ENCODE measurements at places on chromosomes 6 and 20.

DNA sequence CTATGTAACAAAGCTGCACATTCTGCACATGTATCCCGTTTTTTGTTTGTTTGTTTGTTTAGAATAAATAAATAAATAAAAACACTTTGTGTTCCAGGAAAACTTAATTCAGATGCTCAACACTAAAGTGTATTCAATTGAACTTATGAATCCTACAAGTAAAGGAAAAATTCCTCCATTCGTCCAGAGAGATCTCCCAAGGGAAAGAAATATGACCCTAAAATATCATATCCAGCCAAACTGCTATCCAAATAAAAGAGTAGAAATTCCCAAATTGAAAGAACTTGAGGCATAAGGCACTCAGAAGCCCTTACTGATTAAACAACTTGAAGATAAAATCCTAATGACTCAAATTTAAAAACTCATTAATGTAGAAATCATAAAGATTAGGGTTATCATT, 90.4 kb downstream of the MOXD1 start:
- DNase-seq: no peak

GRCh38 chr20:44496976-44497375, 21.3 kb downstream of the TTPAL start:
- DNase-seq: peak; percentile 82

DNA sequence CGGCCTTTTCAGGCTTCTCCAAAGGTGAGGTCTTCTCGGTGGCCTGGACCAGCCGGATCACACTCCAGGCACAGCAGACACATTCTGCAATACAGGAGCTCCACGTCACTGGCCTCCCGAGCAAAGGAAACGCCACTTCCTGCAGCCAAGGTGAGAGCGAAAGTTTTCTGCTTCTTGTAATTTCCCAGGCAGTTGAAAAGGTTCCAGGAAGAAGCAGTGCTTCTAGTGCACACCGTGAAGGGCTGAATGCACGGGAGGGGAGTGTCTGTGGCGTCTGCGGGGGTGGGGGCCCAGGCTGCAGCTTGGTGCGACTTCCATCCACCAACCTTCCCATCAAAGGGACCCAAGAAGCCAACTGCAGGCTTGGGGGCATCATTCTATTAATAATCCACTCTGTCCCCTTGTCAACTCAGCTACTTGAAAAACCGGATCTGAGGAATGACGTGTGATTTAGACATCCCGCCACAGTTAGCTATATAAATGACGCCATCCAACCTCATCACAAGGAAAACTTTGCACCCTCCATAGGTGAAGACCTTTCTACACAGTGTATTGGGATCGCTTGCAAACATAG, 61.1 kb downstream of the NFATC2 start:
- DNase-seq: no peak

GRCh38 chr20:38272398-38272797, 11.9 kb upstream of the KIAA1755 start:
- DNase-seq: no peak

DNA sequence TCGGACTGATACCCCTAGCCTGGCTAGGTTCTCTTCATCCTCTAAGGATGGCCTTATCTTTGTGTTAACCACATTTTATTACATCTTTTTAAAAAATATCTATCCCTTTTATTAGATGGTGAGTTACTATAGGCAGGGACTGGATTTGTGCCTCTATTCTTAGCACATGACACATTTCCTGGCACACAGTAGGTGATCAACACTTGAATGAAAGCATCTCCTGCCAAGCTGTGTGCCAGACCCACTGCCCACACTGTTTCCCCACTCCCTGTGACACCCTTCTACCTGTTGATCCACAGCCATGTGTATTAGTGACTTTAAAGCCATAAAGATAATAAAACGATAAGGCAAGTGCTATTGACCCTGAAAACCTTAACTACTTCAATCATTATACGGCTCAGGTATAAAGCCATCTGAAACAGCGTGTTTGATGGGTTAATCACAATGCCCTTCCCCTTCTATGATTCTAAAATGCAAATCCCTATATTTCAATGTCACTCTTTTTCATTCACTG, 73.6 kb downstream of the MYLK4 start:
- no peak for DNase-seq

DNA sequence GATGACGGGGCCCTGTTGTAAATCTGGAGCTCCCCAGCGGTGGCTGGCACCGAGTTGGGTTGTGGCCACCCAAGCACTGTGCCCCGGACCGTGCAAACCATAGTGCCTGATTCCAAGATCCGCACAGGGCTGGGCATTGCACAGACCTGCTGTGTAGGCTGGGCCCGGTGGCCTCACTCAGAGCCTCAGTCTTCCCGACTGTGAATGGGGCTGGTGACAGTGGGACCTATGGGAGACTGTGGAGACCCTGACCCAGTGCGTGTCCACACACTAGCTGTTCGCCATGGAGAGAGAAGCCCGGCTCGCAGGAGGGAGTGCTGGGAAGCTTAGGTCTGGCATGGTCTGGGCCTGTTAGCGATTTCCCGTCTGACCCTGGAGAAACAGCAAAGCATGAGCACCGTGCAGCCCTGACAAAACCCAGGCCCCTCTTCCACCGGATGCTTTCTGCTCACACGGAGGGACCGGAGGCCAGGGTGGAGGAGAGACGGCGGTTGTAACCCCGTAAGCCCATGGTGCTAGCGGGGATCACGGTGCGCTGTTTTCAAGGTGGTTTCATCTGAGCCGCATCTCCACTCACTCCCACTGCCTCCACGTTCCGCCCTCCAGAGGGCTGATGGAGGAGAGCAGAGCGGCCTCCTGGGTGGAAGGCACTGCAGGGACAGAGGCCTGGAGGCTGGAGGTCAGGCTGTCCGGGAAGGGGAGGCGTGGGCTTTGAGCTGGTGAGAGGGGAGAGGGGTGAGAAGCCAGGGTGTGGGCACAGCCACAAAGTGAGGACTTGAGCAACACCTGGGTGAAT, 52.2 kb downstream of the SRC start:
- no peak for DNase-seq

- no peak for DNase-seq
Measured at GRCh38 chr20:63081351-63081750, 74.6 kb upstream of the BHLHE23 start.

DNA sequence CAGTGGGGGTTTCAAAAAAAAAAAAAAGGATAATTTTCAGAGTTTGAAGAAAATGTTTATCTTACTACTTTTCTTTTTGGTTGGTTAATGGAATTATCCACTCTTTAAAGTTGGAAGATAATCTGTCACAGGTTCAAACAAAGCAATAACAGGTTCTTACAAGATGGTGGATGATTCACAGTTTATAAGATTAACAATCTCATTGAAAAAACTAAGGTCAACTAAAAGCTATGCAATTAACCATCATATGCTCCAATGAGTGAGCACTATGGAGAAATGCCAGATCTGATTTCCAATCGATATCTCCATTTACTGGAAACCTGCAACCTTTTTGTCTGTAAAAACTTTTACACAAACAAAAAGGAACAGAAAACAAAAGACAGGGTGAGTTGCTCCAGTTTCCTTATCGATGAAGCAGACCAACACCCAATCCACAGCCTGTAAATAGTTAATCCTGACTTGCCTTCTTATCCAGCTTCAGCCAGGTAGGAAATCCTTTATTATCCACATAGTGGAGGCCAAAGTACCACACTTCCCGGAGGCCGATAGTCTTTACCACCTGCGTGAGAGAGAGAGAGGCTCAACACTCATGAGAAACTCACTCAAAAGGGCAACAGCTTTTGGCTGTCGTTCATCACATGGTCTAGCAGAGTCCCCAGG, 32.4 kb downstream of the EZR start:
- DNase-seq: no peak

- no peak for DNase-seq
Measured at GRCh38 chr6:39865011-39865888, 69.0 kb downstream of the MOCS1 start.

DNA sequence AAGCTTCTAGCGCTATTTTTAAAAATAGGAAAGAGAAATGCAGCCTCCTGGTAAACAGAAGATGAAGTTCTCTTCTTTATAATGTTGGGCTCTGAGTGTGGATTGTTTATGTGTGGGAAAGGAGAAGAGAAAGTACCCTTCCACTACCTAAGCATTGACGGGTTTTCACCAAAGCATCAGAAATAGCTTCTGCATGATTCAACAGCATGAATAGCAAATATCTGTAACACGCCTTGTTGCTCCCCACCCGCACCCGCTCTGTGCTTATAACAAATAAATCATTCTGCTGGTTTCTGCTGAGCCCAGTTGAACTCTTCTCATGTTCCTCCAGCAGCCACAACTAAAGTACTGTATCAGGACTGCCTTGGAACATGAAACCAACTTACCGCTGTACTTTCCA, 20.7 kb downstream of the TXLNB start:
- DNase-seq: no peak

DNA sequence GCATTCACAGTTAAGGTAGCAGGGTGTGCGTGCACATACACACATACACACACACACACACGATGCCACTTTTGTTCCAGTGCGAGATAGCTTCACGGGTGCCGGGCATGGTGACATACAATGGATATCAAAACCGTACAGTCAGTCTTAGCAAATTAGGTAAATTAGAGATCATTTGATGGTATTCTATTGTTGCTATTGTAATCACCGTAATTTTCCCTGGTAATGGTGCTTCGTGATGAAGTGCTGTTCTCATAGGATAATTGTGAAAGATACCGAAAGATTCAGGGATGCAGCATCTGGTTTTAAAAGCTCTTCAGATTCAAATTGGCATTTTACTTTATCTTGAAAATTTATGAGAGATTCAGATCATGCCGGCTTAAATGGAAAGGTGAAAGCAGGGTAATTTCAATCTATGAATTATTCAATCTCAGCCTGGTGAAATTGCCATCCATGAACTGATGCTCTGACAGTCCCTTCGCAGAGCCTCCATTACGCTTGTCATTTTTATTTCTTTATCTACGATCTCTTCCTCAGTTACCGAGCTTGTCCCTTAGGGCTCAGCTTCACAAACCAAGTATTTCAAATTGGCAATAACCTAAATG, 71.3 kb upstream of the SOX4 start:
- DNase-seq: no peak

- no peak for DNase-seq
Measured at GRCh38 chr6:32908897-32909296, 31.9 kb downstream of the HLA-DMB start.

GRCh38 chr6:169846286-169847056, 95.0 kb downstream of the ERMARD start:
- DNase-seq: no peak

- DNase-seq: peak; percentile 16
Measured at GRCh38 chr6:25229671-25230321, 49.4 kb upstream of the CARMIL1 start.

GRCh38 chr20:5612581-5613301, 137.5 kb upstream of the SHLD1 start:
- DNase-seq: no peak

GRCh38 chr6:167306401-167306998, 15.4 kb downstream of the UNC93A start:
- DNase-seq: no peak

DNA sequence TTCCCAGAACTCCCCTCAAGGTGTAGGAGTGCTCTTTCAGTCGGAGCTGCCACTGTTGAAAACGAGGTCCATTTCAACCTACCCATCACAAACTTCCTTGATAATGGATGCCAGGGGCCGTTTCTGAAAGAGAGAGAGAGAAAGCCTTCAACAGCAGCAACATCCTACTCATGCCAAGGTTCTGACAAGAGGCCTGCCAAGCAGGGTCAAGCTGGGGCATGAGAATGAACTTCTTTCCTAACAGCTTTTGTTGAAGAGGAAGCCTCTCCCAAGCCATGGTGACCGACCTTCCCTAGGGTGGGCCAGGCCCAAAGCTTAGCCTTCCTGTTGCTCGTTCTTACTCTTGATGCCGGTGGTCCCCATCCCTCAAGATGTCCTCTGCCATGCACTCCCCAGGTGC, 12.4 kb downstream of the ELMO2 start:
- DNase-seq: no peak

DNA sequence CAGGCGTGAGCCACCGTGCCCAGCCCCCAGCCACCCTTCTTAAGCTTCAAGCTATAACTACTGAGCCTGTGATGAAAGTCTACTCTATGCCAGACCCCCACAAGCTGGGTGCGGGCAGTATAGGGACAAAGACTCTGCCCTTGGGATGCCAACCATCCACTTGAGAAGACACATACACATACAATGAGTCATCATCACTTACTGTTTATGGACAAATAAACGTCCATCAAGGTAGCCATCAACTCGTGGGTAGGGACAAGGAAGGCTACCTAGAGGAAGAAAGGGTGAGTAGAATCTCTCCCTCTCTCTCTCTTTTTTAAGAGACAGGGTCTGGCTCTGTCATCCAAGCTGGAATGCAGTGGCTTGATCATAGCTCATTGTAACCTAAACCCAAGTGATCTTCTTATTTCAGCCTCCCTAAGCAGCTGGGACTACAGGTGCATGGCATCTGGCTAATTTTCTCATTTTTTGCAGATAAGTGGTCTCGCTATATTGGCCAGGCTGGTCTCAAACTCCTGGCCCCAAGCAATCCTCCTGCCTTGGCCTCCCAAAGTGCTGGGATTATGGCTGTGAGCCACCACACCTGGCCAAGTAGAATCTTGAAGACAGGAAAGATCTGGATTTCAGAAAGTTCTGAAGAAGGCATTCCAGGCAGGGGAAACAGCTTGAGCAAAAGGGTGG, 2.6 kb upstream of the TP53INP2 start:
- DNase-seq: no peak

GRCh38 chr6:108619431-108620197, 58.9 kb downstream of the FOXO3 start:
- DNase-seq: no peak

DNA sequence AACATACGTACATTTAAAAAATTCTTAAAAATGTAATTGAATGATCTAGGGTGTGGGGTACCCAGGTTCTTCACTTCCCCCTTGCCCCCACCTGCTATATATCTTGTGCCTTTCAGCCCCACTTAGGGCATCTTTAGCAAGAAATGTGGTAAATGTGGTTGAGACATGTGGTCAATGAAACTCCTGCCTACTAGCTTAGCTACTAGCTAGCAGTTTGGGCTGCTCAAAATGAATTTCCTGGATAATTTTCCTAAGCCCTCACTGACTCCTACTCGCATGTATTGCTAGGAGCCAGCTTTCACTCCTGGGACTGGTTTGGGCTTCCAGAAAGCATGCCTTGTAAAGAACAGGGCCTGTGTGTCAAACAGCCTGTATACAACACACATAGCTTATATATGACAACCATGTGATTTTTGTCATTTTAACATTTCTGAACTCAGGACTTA, 257.3 kb downstream of the ATXN1 start:
- no peak for DNase-seq

DNA sequence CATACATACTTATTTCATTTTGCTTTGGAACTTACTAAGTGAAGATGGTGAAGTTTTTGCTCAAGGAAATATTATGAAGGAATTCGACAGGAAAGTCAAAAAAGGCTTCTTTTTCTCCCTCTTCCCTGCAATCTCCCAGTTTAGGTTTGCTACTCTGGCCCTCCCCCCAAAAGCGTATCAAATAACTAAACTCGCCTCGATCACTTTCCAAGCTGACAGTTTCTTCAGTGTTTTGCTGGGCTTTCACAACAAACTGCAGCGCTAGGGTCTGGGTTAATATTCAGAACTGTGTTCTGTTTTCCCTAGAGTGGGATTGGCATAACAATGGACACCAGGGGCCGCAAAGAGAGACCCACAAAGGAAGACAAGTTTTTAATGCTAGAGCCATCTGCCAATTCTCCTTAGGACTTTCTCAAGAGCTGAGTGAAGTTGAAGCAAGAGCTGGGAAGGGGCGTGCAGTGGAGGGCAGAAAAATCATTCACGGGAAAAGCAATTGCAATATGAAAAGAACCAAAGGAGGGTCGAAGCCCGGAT, 57.8 kb downstream of the ATP9A start:
- DNase-seq: no peak

Measured in T1000 (cell line).